ENCODE measurements at places on chromosomes 1 and 21.

DNA sequence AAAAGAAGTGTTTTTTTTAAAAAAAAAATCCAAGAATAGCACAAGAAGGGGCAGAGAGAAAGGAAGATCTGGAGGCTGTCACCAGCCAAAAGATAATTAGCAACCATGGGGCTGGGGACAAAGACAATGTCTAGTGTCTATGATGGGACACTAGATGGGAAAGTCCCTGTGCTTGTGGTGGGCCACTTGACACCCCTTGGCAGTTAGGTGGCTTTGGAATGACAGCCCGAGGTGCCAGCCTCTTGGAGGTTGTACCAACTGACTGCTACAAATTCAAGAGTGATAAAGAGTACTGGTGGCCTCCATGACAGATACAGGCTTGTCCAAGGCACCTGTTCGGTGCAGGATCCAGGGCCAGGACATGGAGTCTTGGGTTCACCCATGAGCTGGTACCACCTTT is 21.6 kb downstream of the ATP2B4 start:
- DNase-seq: no peak

- DNase-seq: no peak
Measured at GRCh38 chr21:36555199-36555800, 75.4 kb upstream of the CLDN14 start.

DNA sequence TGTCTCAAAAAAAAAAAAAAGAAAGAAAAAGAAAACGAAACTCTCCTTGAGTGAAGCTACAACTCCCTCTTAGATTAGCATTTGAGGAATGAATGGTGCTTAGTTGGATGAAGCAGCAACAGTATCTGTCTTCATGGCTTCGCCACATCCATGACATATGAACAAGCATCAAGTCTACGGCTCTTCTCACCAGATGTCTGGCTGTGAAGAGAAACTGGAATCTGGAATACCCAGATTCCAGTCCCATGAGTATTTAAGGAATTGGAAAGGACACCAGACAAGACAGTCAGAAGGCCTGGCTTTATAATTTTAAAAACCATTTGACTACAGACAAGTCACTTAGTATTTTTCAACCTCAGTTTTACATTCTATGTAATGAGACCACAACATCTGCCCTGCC is 38.0 kb upstream of the TADA1 start:
- no peak for DNase-seq

GRCh38 chr21:39441502-39442475 is 3.8 kb downstream of the LCA5L start:
- DNase-seq: peak; percentile 47

GRCh38 chr1:64984106-64984505 is 17.8 kb upstream of the JAK1 start:
- no peak for DNase-seq

- no peak for DNase-seq
Measured at GRCh38 chr1:50180367-50180766, 71.6 kb downstream of the ELAVL4 start.

- DNase-seq: peak; percentile 80
Measured at GRCh38 chr1:160261556-160261892, 825 bp downstream of the DCAF8 start.

GRCh38 chr1:221334062-221334461 is 407.8 kb downstream of the DUSP10 start:
- DNase-seq: no peak

DNA sequence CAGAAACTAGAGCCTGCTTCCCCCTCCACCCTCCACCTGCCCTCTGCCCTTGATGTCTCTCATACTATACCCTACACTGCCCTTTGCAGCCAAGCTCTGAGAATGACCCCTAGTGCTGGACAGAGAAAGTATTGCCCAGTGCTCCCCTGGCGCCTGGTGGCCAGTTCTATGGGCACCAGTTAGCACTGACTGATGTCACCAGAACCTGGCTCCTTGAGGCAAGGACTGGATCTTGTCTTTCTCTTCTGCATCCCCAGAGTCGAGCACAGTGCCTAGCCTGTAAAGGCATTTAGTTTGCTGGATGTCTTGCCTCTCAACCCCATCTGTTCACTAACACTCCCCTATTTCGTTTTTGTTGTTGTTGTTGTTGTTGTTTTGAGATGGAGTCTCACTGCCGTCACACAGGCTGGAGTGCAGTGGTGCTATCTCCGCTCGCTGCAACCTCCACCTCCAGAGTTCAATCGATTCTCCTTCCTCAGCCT is 5.9 kb downstream of the PHLDA3 start:
- peak; percentile 54 for DNase-seq

GRCh38 chr1:215084621-215085020 is 2.1 kb downstream of the KCNK2 start:
- no peak for DNase-seq

DNA sequence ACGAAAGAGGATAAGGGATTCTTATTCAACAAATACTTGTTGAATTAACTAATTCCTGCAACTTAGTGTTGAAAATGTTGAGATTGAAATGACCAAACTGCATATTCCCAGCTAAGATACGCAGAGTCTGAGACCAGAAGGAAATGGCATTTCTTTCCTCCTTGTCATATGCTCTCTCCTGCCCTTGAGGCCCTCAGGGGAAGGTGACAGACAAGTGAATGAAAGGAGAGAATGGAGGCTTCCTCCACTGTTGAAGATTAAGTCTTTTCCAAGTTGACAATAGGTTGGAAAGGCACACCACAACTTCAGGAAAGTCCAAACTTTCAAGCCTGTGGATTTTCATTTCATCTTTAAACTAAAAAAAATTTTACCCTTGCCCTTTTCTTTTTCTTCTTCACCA is 3.1 kb upstream of the ZNF697 start:
- no peak for DNase-seq

GRCh38 chr1:153490272-153491051 is 30.0 kb upstream of the S100A7 start:
- DNase-seq: peak; percentile 96

- DNase-seq: peak; percentile 94
Measured at GRCh38 chr1:161200992-161201835, 953 bp upstream of the NDUFS2 start.

All from HCEC 1CT (cell line).